ENCODE measurements at places on chromosomes 1 and 21.

GRCh38 chr1:231421546-231421970 is 529 bp downstream of the EGLN1 start:
- peaks cover 10% of the 10 kb centered on the region for H3K27me3 ChIP-seq
- peaks cover 56% of the 10 kb centered on the region for H3K4me1 ChIP-seq
- no peaks in the 10 kb centered on the region for H3K36me3 ChIP-seq
- H3K27ac ChIP-seq = no peak overlapping the region

GRCh38 chr1:30200161-30200560 is 523.2 kb downstream of the MATN1 start:
- DNase-seq = no peak
- no peaks in the 10 kb centered on the region for H3K4me1 ChIP-seq
- peaks cover 26% of the 10 kb centered on the region for H3K27me3 ChIP-seq
- H3K27ac ChIP-seq = no peak overlapping the region
- H3K4me3 ChIP-seq = no peak overlapping the region
- no peaks in the 10 kb centered on the region for H3K36me3 ChIP-seq

GRCh38 chr1:241999026-241999425 is at the start of gene MAP1LC3C:
Gene MAP1LC3C, minus strand, starts transcription at chr1:241999098. Its CDS starts 90 bp downstream, at chr1:241999008.
- H3K36me3 ChIP-seq = no peaks in the 10 kb centered on the region
- peaks cover 18% of the 10 kb centered on the region for H3K4me1 ChIP-seq
- peak within 1 kb of the TSS; percentile 51 for H3K27ac ChIP-seq
- H3K27me3 ChIP-seq = no peaks in the 10 kb centered on the region

DNA sequence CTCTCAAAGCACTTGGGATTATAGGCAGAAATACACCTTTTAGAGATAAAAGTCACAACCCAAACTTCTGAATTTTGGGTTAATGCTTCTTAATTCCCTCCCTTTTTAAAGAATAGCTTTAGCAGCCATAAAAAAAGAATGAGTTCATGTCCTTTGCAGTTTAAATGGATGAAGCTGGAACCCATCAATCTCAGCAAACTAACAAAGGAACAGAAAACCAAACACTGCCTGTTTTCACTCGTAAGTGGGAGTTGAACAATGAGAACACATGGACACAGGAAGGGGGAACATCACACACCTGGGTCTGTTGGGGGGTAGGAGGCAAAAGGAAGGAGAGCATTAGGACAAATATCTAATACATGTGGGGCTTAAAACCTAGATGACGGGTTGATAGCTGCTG is 55.8 kb downstream of the SLC27A3 start:
- H3K36me3 ChIP-seq = peaks cover 11% of the 10 kb centered on the region
- no peak for DNase-seq
- H3K4me1 ChIP-seq = peaks cover 5% of the 10 kb centered on the region
- no peak overlapping the region for H3K27ac ChIP-seq

GRCh38 chr1:94325377-94326302 is 88.3 kb upstream of the ARHGAP29 start:
- no peaks in the 10 kb centered on the region for H3K36me3 ChIP-seq
- H3K27ac ChIP-seq = no peak overlapping the region
- H3K4me1 ChIP-seq = peaks cover 33% of the 10 kb centered on the region
- H3K4me3 ChIP-seq = no peak overlapping the region
- H3K27me3 ChIP-seq = no peaks in the 10 kb centered on the region

GRCh38 chr1:8937701-8938100 is 8.0 kb upstream of the CA6 start:
- peaks cover 46% of the 10 kb centered on the region for H3K4me1 ChIP-seq
- no peaks in the 10 kb centered on the region for H3K27me3 ChIP-seq
- no peaks in the 10 kb centered on the region for H3K36me3 ChIP-seq
- H3K4me3 ChIP-seq = no peak overlapping the region

DNA sequence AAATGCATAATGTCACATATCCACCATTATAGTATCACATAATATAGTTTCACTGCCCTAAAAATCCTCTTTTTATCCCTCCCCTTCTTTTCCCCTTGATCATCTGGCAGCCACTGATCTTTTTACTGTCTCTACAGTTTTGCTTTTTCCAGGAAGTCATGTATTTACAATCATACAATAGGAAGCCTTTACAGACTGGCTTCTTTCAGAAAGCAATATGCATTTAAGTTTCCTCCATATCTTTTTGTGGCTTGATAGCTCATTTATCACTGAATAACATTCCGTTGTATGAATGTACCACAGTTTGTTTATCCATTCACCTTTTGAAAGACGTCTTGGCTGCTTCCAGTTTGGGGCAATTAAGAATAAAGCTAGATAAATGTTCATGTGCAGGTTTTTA is 14.3 kb upstream of the WDTC1 start:
- H3K4me1 ChIP-seq = peaks cover 20% of the 10 kb centered on the region
- H3K27me3 ChIP-seq = no peaks in the 10 kb centered on the region
- H3K36me3 ChIP-seq = no peaks in the 10 kb centered on the region
- DNase-seq = no peak
- no peak overlapping the region for H3K4me3 ChIP-seq

GRCh38 chr1:41525891-41526587 is 41.6 kb upstream of the EDN2 start:
- no peak overlapping the region for H3K27ac ChIP-seq
- peaks cover under 1% of the 10 kb centered on the region for H3K27me3 ChIP-seq
- no peak for DNase-seq
- no peaks in the 10 kb centered on the region for H3K36me3 ChIP-seq
- H3K4me1 ChIP-seq = peaks cover 9% of the 10 kb centered on the region

DNA sequence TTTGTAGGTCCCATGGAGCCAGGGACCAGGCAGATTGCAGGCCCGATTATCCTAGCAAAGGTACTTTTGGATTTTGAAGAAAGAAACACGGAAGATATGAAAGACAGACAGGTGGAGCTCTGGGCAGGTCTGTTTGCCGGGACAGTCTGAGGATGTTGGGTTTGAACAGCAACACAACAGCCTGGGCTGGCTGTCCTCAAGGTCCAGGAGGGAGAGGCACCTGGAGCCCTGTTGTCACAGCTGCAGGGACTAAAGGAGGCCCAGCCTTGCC is 14.6 kb downstream of the H6PD start:
- H3K4me3 ChIP-seq = no peak overlapping the region
- peaks cover 31% of the 10 kb centered on the region for H3K4me1 ChIP-seq
- no peak for DNase-seq
- H3K27ac ChIP-seq = peak overlapping the region; percentile 30

DNA sequence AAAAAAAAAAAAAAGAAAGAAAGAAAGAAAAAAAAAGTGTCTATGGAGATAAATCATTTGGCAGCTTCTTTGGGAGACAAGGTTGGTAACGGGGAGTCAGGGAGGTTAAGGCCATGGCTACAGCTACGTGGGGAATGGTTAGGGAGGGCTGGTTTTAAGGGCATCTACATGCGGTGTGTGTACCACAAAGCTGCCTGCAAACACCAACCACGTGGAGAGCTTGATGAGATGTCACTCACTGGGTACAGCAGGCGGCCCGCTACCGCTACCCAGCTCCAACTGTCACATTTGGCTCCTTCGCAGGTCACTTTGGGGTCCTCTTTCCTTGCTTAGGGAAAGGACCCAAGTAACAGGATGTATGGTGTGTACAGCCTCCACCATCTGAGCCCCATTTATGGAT is 4.2 kb downstream of the NPPB start:
- H3K27ac ChIP-seq = no peak overlapping the region
- peaks cover 3% of the 10 kb centered on the region for H3K36me3 ChIP-seq
- no peak overlapping the region for H3K4me3 ChIP-seq

DNA sequence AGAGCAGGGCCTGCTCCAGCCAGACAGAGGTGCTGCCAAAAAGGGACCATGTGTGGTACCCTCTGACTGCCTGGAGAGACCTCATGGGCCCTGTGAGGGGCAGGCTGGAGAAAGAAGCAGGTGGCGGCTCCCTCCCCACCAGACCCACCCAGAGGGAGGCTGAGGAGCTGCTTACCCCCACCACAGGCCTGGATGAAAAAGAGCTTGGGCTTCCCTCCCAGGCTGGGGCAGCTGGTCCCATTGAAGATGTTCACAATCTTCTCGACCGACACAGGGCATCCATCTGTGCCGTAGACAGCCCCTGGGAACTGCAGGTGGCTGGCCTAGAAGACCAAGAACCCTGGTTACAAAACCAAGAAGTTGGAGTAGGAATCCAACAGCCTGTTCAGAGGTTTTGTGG is 19.6 kb downstream of the CASP9 start:
- H3K27ac ChIP-seq = no peak overlapping the region
- no peaks in the 10 kb centered on the region for H3K27me3 ChIP-seq
- no peak overlapping the region for H3K4me3 ChIP-seq
- DNase-seq = no peak

DNA sequence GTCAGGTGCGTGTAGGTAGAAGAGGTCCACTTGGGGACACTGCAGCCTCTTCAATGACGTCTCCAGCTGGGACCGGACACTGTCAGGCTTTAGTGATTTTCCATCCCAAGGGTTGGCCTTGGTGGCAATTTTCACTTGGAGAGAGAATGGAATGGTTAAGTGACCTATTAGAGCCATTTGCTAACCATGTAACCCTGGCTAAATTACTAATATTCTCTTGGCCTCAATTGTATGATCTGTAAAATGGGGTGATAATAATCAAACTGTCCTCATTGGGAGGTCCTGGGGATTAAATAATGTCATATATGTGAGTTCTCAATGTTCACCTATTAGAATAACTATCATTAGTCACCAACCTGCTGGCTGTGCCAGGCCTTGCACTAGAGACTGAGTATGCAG is 3.4 kb downstream of the AKR7A2 start:
- H3K4me1 ChIP-seq = peaks cover 32% of the 10 kb centered on the region
- no peaks in the 10 kb centered on the region for H3K27me3 ChIP-seq
- no peak overlapping the region for H3K27ac ChIP-seq
- H3K36me3 ChIP-seq = peaks cover 12% of the 10 kb centered on the region
- no peak for DNase-seq
- peak overlapping the region; percentile 78 for H3K4me3 ChIP-seq

GRCh38 chr1:229273507-229274232 is 2.8 kb downstream of the RAB4A start:
- H3K27me3 ChIP-seq = no peaks in the 10 kb centered on the region
- H3K4me1 ChIP-seq = peaks cover 29% of the 10 kb centered on the region
- H3K4me3 ChIP-seq = no peak overlapping the region
- H3K27ac ChIP-seq = no peak overlapping the region
- H3K36me3 ChIP-seq = peaks cover 2% of the 10 kb centered on the region

GRCh38 chr1:236009857-236010256 is 55.0 kb downstream of the NID1 start:
- no peak overlapping the region for H3K4me3 ChIP-seq
- H3K4me1 ChIP-seq = no peaks in the 10 kb centered on the region
- peaks cover 18% of the 10 kb centered on the region for H3K36me3 ChIP-seq

GRCh38 chr1:13700521-13701270 is 708 bp downstream of the PRDM2 start:
- H3K27me3 ChIP-seq = no peaks in the 10 kb centered on the region
- H3K36me3 ChIP-seq = peaks cover 14% of the 10 kb centered on the region
- peaks cover 31% of the 10 kb centered on the region for H3K4me1 ChIP-seq
- peak overlapping the region; percentile 95 for H3K27ac ChIP-seq
- peak overlapping the region; percentile 97 for H3K4me3 ChIP-seq
- DNase-seq = no peak

GRCh38 chr1:115850937-115851336 is 10.0 kb upstream of the NHLH2 start:
- H3K27ac ChIP-seq = no peak overlapping the region
- H3K27me3 ChIP-seq = peaks cover 35% of the 10 kb centered on the region
- H3K4me1 ChIP-seq = no peaks in the 10 kb centered on the region
- H3K4me3 ChIP-seq = no peak overlapping the region
- peaks cover 4% of the 10 kb centered on the region for H3K36me3 ChIP-seq
- no peak for DNase-seq

DNA sequence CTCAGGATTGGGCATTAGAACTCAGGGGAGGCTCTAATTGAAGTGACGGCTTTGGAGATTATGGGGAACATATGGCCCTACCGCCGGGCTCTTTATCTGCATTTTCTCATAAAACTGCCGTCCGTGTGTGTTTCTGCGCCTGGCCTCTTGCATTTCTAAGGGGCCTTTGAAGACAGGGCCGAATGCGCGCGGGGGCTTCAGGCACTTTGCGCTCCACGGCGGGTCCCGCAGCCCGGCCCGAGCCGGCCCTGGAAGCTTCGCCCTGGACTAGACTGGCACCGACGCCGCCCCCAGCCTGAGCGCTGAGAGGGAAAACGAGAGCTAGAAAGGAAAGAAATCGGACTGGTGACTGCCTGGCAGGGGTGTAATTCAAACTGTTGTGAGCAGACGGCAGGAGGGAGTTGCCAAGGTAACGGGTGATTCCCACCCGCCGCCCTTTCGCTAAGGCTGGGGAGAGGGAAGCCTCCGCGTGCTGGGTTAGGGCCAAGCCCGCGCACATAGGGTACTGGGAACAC is 120.7 kb downstream of the LMX1A start:
- peaks cover 13% of the 10 kb centered on the region for H3K4me1 ChIP-seq
- peak; percentile 20 for DNase-seq
- no peaks in the 10 kb centered on the region for H3K36me3 ChIP-seq
- peak overlapping the region; percentile 81 for H3K4me3 ChIP-seq
- H3K27me3 ChIP-seq = peaks cover 90% of the 10 kb centered on the region

- peak overlapping the region; percentile 47 for H3K27ac ChIP-seq
- H3K27me3 ChIP-seq = no peaks in the 10 kb centered on the region
- no peak for DNase-seq
Observed at GRCh38 chr21:31964692-31965091, 91.9 kb downstream of the HUNK start.

- H3K36me3 ChIP-seq = peaks cover 14% of the 10 kb centered on the region
- H3K4me1 ChIP-seq = no peaks in the 10 kb centered on the region
- no peak for DNase-seq
- H3K4me3 ChIP-seq = no peak overlapping the region
- H3K27ac ChIP-seq = no peak overlapping the region
- no peaks in the 10 kb centered on the region for H3K27me3 ChIP-seq
Observed at GRCh38 chr1:28530456-28530855, 22.4 kb upstream of the TRNAU1AP start.

- no peak overlapping the region for H3K4me3 ChIP-seq
- H3K27me3 ChIP-seq = no peaks in the 10 kb centered on the region
- H3K36me3 ChIP-seq = no peaks in the 10 kb centered on the region
- DNase-seq = no peak
- peaks cover 5% of the 10 kb centered on the region for H3K4me1 ChIP-seq
Observed at GRCh38 chr1:87318056-87318650, 10.5 kb upstream of the LMO4 start.

GRCh38 chr21:27511233-27511632 is 544.3 kb upstream of the ADAMTS5 start:
- no peaks in the 10 kb centered on the region for H3K27me3 ChIP-seq
- no peaks in the 10 kb centered on the region for H3K36me3 ChIP-seq
- DNase-seq = no peak
- no peak overlapping the region for H3K4me3 ChIP-seq
- no peaks in the 10 kb centered on the region for H3K4me1 ChIP-seq

- no peak overlapping the region for H3K27ac ChIP-seq
- no peaks in the 10 kb centered on the region for H3K36me3 ChIP-seq
- no peak overlapping the region for H3K4me3 ChIP-seq
- H3K4me1 ChIP-seq = no peaks in the 10 kb centered on the region
- no peaks in the 10 kb centered on the region for H3K27me3 ChIP-seq
- no peak for DNase-seq
Observed at GRCh38 chr1:102833151-102833550, 275.2 kb downstream of the COL11A1 start.

DNA sequence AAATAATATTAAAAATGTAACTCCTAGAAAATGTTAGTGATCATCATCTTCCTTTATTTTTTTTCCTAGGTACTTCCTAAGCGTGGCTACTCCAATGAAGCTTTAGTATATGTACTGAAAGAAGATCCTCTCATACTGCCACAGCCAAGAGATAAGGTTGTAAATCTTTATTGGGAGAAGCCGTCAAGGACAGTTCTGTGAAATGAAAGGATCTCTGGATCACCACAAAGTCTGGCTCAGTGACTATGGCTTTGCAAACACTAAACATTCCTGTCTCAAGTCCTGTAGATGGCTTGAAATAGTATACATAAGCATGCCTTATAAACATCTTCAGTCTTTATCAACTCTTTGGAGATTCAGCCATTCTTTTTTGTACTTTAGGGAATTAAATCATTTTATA is 61.2 kb upstream of the DPH5 start:
- H3K4me1 ChIP-seq = peaks cover 8% of the 10 kb centered on the region
- H3K27ac ChIP-seq = no peak overlapping the region
- H3K27me3 ChIP-seq = no peaks in the 10 kb centered on the region

Measured in neural crest cell (in vitro differentiated cells).